ENCODE measurements at places on chromosomes 16 and 17.
A peak's percentile ranks its signal among the peaks of the same experiment; 100 is the strongest.

DNA sequence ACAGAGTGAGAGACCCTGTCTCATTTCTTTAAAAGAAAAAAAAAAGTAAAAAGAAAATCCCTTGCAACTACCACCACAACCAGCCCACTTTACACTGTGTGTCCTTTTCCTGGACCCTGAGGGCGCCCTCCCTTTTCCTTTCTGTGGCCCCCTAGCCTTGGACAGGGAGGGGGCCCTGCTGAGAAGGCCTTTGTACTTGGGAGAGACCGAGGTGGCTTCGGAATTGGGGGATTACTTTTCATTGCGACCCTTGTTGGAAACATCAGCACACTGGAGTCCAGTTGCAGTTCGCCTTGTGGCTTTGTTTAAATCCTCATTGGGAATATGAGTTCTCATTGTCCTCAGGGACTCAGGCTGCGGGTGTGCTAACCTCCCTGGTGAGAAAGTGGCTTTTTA, 9.4 kb upstream of the DNASE1 start:
- no peak for DNase-seq

GRCh38 chr17:66548158-66548557, 245.7 kb downstream of the PRKCA start:
- DNase-seq = no peak

DNA sequence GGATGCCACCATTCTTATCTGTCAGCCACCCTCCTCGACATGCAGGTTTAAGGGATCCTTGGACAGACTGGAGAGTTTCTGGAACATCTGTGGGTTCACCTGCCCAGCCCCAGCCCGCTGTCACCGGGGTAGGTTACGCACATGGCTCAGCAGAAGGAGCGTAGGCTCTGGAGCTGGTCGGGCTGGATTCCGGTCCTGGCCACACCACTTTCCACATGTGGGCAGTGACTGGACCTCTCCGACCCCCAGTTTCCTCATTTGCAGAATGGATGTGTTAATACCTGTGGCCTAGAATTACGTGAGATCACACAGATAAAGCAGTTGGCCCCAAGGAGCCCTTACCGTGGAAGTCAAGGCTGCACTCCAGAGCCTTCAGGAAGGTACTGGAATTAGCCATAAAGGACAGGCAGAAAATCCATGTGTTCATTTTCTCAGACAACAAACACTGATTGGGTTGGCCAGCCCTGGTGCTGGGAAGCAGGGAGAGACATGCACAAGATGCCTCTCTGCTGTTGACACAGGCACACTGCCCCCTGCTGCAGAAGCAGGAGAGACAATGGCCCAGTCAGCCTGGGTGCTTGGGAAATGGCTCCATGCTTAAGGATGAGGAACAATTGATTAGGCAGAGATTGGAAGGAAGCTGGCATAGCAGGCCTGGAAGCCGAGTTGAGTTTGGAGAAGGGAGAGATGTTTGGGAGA, 58.8 kb downstream of the SF3B3 start:
- no peak for DNase-seq

- no peak for DNase-seq
Observed at GRCh38 chr17:40857535-40857934, 9.5 kb downstream of the KRT12 start.

- DNase-seq = no peak
Observed at GRCh38 chr17:522919-523318, 170.3 kb upstream of the RPH3AL start.

DNA sequence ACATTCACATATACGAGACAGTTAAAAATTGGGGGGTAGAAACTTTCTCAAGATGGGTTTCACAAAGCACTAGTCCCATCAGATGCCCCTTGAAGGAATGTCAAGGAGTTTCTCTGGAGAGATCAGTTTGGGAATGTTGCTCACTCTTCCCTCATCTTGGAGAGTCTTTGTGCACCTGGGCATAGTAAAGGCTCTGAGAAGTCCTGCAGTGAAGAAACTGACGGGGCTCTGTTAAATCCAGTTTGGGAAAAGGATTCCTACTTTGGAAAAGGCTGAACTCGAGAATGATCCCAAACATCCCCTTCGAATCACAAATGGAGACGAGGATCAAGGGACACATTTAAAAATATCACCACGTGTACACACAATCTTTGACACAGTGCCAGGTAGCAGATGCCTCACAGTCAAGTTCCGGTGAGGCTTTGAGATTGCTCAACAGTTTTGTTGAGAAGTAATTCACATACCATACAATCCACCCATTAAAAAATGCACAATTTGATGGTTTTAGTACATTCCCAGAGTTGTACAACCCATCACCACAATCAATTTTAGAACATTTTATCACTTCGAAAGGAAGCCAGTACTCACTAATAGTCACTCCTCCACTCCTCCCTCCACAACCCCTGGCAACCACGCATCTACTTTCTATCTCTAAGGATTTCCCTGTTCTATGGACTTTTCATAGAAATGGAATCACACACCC, 203.4 kb upstream of the FOXF1 start:
- no peak for DNase-seq

GRCh38 chr16:89890200-89890599, 16.8 kb downstream of the TCF25 start:
- DNase-seq = no peak

DNA sequence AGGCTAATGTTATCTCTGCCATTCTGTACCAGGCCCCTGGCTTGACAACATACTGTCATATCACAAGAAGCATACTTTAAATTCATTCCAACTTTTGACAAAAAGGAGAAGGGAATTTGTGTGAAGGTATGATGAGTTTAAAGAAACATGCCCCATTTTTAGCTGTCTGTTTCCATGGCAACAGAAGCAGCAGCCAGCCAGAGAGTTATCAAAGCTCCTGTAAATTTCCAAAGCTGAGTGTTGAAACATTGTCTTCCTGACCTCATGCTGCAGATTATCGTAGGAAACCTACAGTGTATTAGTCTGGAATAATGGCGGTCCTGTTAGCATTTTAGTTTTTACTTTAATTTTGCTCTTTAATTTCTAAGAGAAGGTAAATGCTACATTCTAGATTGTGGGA, 124.9 kb downstream of the MRTFB start:
- DNase-seq = no peak

DNA sequence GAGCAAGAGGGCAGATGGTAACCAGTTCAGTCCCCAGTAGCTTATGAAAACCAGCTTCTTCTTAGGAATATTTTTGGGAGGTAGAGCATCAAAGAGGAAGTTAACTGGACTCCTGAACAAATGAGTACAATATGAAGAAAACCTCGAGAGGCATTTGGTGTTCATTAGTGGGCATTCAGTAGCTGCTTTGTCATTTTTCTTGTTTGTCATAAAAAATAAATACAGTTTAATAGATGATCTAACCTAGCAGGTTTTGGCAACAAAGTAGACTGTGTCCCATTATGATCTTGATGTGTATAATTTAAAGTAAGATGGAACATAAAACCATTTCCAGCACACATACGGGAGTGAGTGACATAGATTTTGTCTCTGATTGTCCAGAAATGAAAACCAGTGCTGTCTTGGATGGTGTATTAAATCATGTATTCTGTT, 173.1 kb downstream of the HS3ST3A1 start:
- DNase-seq = no peak

DNA sequence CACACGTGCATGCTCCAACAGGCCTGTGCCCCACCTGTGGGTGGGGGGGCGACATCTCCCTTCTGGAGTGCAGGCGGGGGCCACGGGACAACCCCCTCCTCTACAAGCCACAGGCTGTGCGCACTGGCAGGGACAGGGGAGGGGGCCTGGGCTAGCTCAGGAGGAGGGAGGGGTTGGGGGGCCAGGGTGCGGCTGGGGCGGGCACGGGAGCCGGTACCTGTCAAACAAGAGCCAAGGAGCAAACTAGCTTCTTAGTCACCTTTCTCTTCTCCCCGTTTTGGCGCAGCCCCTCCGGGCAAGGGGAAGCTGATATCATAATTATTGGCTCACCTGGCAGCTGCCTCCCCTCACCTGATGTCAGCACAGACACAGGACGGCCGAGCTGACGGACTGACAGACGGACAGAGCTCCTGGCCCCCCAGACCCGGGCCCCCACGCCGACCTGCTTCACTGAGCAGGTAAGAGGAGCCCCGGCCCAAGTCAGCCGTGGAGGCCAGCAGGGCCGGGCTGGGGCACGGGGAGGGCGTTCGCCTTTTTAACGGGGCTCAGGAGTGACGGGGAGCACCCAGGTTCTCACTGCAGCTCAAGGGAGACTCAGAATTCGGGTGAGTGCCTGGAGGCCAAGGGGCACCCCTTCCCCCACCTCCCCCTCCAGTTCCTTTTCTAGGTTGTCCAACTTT, at the start of gene FOXN1:
Gene FOXN1 (plus strand): TSS at position 363 of the 680 bp plus-strand sequence. CDS start 17,622 bp downstream, outside the sequence.
- no peak for DNase-seq

DNA sequence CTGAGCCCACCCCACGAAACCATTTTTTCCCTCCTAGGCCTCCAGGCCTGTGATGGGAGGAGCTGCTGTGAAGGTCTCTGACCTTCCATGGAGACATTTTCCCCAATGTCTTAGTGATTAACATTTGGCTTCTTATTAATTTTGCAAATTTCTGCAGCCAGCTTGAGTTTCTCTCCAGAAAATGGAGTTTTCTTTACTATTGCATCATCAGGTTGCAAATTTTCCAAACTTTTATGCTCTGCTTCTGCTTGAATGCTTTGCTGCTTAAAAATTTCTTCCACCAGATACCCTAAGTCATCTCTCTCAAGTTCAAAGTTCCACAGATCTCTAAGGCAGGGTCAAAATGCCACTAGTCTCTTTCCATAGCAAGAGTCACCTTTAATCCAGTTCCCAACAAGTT, 12.9 kb upstream of the MYH4 start:
- no peak for DNase-seq

GRCh38 chr17:79836510-79836971, 2.7 kb downstream of the CBX4 start:
- DNase-seq = no peak

- no peak for DNase-seq
Observed at GRCh38 chr17:57490111-57490845, 234.0 kb downstream of the MSI2 start.

GRCh38 chr16:86509759-86510464, 415 bp upstream of the FOXF1 start:
- no peak for DNase-seq

DNA sequence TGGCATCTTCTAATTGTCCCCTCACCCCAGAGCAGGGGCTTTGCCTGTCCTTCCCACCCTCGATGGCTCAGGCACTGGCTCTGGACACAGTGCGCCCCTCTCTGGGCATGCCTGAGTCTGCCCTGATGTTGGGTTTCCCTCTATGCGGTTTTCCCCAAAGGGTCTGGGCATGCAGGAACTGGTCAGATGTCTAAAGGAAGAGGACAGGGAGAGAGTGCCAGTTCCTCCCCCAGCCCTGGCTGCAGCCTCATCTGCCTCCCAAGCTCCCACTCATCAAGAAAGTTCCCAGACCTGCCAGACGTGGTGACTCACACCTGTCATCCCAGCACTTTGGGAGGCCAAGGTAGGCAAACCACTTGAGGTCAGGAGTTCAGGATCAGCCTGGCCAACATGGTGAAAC, 41.3 kb upstream of the PABPN1L start:
- DNase-seq = no peak

- DNase-seq = no peak
Observed at GRCh38 chr16:81241706-81242105, 3.2 kb downstream of the BCO1 start.

GRCh38 chr16:75382611-75383010, 50.7 kb downstream of the CFDP1 start:
- no peak for DNase-seq

DNA sequence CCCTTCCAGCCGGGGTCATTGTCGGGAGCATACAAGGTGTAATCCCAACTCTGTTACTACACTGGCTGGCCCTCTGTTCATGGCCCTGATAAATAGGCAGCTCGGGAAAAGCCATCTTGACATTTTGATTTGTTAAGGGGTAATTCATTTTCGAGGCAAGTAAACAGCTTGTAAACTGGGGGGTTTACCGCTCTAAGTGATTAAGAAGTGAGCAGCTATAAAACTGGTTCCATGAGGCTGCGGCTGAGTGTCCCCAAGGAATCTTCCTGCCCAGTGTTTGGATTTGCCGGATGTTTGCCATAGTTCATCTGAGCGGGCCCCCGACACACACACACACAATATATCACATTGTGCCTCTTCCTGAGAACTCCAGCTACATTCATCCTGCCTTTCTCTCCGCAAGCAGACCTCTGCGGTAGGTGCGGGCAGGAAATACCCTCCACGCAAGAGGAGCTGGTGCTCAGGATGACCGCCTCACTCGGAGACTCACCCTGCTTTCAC, 92.2 kb downstream of the SOCS1 start:
- DNase-seq = no peak

GRCh38 chr16:75471723-75472633, 7.5 kb upstream of the TMEM170A start:
- peak; percentile 56 for DNase-seq

- no peak for DNase-seq
Observed at GRCh38 chr16:68328860-68329390, 18.1 kb downstream of the PRMT7 start.

Measured in nucleus accumbens (tissue), 56 donors.